ENCODE measurements at places on chromosomes 4 and X.

DNA sequence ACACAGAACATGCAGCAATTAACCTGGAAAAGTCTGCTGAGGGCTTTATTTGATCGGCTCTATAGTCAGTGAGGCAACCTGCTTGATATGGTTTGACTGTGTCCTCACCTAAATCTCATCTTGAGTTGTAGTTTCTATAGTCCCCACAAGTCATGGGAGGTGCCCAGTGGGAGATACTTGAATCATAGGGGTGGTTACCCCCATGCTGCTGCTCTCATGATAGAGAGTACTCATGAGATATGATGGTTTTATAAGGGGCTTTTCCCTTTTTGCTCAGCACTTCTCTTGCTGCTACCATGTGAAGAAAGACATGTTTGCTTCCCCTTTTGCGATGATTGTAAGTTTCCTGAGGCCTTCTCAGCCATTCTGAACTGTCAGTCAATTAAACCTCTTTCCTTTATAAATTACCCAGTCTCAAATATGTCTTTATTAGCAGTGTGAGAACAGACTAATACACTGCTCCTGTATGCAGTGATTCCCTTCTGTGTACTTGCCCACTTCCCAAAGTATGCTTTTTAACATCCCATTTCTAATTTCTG lies 78.2 kb downstream of the NPFFR2 start:
- no peak for DNase-seq

DNA sequence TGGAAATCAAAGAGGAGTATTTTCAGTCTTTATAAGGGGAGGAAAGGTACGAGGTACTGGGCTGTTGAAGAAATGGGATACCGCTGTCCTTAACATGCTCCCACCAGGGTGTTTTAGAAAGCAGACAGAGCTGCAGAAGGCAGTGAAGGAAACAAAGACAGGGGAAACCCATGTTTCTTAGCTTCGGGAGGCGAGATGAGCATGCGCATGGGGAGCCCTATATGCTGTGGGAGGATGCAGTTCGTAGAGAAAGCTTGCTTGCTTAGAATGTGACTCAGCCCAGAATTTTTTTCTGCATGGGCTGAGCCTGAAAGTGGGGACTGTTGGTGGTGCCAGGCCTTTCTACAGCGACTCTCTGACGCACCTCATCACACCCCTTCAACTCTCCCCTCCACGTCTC lies 28.8 kb upstream of the SCOC start:
- no peak for DNase-seq

- no peak for DNase-seq
These were observed 429.3 kb downstream of the AFF2 start for GRCh38 chrX:148929686-148930085.

- DNase-seq: no peak
These were observed 589 bp upstream of the NEUROG2 start for GRCh38 chr4:112516471-112517066.

DNA sequence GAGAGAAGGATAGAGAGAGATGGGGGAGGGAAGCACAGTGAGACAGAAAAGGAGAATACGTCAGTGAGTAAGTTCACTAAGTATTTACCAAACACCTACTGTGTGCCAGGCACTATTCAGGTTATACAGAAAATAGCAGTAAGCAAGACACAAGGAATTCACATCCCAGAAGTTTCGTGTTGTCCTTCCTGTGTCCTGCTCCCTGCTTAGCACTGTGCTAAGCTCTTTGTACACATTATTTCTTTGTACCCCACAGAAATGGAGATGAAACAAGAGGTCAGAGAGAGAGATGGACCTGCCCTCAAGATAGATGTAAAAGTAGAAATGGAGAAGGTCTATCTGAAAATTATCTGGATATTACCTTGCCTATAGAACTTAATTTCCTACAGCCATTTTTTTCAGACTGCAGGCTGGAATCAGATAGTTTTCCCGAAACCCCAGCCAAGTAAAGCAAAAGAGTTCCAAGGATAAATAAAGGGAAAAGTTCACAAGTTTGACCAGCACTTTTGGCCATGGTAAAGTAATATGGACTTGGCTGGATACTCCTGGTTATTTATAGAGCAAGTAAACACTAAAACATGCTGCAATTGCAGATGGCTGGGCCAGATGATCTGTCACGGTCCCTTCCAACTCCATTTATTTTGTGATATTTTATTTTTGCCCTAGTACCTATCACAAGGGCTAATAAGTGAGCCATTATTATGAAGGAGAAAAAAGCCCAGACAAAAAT lies 353.7 kb upstream of the SLC7A11 start:
- no peak for DNase-seq

- no peak for DNase-seq
These were observed 1.5 kb upstream of the PUDP start for GRCh38 chrX:7149411-7149810.

DNA sequence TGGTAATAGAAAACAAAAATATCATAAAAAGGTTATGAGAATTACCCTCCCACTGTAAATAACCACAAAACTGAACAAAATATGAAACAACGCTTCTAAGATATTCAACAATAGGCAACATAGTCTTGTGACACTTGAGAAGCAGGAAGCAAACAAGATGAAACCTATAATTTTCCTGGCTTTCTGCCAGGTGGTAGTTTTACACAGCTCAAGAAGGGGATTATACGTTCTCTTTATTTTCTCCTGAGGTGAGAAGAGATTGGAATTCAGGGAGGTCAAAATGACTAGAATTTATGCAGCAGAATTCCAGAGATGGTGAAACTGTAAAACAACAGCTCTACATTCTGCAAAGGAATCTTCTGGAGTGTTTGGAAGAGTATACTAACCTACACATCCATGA lies 186.0 kb downstream of the HHIP start:
- DNase-seq: no peak

GRCh38 chrX:24235084-24235710 lies 78.7 kb downstream of the SUPT20HL2 start:
- DNase-seq: no peak

Data from Panc1 (cell line).